ENCODE measurements at places on chromosomes 16 and 17.
A peak's percentile ranks its signal among the peaks of the same experiment; 100 is the strongest.

GRCh38 chr16:68825427-68825826, 17.9 kb upstream of the TANGO6 start:
- DNase-seq = no peak

- peak; percentile 18 for DNase-seq
These were observed 153.0 kb upstream of the RBL2 start for GRCh38 chr16:53281280-53281679.

- no peak for DNase-seq
These were observed 2.3 kb upstream of the CYTH1 start for GRCh38 chr17:78784352-78784751.

- no peak for DNase-seq
These were observed 37.9 kb downstream of the NDEL1 start for GRCh38 chr17:8473451-8474192.

- DNase-seq = no peak
These were observed 64.5 kb downstream of the WSCD1 start for GRCh38 chr17:6134721-6135120.

DNA sequence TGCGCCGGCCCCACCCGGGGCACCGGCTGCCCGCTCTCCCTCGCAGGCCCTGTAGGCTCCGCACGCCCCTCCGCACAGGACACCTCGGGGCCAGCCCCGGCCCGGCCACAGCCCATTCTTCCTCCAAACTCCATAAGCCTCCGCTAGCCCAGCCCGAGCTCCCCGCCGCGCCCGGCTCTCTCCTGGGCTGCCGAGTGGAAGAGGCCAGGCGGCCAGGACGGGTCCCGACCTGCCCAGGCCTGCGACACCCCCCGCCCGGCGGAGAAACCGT, 397 bp downstream of the NCOR1 start:
- DNase-seq = no peak

DNA sequence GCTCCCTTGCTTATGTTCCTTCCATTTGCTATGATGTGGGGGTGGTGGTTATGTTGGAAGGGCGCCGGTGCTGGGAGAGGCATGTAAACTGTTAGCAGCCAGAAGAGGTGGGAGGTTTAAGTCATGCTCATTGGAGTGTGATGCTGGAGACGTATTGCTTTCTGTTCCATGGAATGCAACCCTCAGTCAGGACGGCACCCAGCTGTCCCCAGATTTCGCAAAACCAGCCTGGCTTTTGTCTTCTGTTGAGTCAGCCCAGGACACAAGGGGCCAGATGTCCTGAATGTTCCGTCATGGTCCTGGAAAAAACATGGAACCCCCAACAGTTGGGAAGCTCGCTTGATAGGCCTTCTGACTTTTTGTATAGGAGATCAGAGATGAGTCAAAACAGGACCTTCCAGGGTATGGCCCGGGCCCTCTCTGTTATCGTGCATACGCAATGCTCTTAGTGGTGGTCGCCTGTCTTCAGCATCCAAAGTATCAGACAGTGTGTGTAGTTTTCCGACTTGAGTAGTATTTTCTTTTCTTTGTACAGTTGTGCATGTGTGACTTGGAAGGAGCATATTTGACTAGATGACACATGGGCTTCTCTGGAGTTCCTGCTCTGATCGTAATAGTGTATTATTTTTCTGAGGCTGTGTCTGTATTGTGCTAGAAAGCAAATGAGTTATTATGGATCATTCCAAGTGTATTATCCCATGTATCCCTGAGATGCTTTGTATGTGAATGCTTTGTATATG, 201.9 kb downstream of the SNX29 start:
- DNase-seq = peak; percentile 73

DNA sequence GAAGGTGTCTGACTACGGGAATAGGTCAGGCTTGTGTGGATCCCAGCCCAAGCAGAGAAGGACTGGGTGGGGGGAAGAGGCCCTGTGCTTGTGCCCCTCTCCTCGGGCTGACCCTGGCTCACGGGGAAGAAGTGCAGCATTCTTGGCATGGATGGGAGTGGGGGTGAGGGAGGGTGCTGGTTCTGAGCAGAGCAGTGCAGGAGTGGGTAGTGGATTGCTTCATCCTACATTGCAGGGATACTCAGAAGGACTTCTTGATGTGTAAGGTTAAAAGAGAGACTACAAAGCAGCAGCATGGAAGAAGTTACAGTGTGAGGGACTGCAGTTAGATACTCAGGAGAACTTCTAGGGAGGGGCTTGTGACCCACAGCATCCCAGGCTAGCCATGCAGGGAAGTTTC, 2.1 kb downstream of the ARHGAP23 start:
- DNase-seq = peak; percentile 45

- DNase-seq = no peak
These were observed 34.2 kb downstream of the KLHDC4 start for GRCh38 chr16:87731607-87732006.

DNA sequence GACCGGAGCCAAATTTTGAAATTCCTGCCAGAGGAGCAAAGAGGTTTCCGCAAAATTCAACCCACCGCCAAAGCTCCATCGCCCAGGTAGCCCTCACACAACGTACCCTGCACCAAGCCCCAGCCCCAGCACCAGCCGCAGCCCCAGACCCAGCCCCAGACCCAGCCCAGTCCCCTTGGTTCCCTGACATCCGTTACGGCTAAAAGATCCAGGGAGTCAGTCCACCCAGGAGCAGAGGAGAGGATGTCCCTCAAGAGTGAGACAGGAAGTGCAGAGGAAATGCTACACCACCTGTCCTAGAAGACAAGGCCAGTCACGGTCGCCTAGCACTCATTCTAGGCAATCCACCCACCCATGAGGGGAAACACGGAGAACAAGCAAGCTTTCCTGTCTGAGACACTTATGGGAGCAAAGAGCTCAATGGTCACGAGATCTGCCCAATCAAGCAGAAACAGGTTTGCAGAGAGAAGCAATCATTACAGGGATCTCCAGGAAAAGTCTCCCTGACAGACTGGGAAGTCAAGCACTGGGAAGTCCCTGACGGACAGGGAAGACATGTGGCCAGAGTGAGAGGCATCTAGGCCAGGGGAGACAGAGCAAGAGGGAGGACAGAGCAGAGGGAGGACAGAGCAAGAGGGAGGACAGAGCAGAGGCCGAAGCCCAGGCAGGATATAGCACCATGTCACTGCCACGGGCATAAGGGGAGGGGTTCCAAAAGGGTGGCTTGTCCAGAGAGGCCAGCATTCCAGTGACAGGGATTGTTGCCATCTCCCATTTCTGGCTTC, 15.0 kb upstream of the KCNJ18 start:
- no peak for DNase-seq

DNA sequence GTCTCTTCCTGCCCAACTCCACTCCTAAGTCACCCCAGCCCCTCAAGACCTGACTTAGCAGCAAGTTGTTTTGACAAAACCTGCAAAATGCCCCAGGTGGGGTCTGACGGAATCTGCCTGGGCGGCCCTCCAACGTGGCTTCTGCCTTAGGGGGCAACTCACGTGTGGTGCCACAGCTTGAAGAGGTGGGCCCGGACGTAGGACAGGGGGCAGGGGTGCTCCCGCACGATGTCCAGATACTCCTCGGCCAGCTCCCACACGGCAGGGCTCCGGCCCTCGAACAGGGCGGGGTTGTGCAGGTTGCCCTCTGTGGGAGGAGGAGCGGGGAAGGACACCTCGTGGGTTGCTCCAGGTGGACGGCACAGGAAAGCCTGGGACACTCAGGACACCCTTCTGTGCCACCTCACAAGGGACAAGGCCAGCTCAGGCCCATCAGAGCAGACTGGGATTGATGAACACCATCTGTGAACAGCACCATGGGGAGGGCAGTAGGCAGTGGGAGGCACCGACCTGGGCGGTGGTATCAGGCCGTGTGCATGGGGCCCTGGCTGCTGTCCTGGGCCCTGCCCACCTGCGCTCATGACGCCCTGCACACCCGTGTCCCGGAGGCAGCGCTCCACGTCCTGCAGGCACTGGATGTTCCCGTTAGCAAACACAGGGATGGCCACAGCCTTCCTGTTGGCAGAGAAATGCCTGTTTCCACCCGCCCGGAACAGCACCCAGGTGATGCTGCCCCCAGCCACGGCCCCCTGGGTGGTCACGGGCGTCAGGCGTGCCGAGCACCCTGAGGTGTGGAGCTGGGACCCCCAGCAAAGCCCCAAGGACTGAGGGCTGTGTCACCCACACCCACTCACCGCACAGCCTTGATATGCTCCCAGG, 4.3 kb downstream of the DUS1L start:
- no peak for DNase-seq

GRCh38 chr17:4623249-4623648, 18.2 kb downstream of the ALOX15 start:
- no peak for DNase-seq

DNA sequence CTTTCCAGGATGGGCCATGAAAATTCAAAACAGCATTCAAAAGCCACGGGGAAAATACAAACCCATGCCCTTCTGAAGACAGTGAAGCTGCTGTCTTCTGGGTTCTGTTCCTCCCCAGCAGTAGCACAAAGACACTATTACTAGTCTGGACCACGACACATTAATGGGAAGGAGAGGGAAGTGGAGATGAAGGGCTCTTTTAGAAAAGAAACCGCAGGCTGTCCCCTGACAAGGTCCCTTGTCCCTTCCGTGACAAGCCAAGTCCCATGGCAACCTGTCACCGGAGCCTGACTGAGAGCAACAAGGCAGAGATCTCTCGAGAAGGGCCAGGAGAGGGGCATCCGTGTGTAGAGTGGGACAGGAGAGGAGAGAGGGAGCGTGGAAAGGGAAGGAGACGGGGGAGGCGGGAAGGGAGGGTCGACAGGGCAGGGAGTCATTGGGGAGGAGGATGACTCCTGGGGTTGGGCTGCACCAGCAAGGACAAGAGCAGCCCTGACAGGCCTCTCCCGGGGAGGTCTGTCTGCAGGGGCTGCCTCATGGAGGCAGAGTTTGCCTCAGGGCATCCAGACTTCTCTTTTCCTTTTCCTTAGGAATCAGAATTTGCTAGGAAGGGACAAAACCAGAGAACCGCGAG, 436.2 kb downstream of the SLC39A11 start:
- DNase-seq = no peak

DNA sequence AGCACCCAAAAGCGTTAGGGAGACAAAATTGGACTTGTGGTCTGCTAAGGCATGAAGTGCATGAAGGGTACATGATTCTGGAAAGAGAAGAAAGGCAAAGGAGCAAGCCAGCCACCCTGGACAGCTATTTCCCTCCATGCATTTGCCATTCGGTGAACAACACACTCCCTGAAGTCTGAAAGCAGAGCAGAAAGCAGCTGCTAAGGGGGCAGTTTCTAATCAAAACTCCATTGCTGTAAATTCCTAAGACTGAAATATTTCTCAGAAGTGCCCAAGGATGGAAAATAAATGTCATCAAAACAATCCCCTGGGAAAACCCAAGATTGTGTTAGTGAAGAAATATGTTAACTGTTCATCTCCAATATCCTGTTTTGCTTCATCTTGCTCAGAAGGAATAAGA, 44.3 kb downstream of the PMP22 start:
- peak; percentile 72 for DNase-seq

GRCh38 chr17:4446326-4447071, 12.8 kb downstream of the SPNS3 start:
- no peak for DNase-seq

All from fibroblast of skin of abdomen (primary cell).